Head of caudate nucleus (tissue), 42 donors: ENCODE measurements at places on chromosomes 2 and 18.

- no peak for DNase-seq
These were observed 3.9 kb downstream of the MAPRE3 start for GRCh38 chr2:26974352-26974751.

DNA sequence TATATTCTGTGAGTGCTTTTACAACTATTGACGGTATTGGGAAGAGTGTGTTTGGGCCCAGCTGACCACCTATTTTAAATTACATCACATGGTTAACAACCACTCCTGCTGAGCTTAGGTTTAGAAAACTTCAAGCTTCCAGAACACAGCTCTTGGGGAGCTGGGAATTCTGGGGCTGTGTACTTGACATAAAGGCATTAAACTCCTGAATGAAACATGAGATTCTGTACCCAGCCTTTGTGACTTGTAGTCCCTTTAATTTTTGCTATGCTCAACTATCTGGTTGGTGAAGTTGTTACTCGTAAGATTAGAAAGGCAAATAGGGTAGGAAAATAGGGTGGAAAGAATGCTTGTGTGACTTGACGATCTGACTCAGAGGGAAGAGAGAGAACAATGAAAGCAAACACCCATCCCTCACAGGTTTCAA lies 66.9 kb downstream of the LTBP1 start:
- DNase-seq, result no peak

DNA sequence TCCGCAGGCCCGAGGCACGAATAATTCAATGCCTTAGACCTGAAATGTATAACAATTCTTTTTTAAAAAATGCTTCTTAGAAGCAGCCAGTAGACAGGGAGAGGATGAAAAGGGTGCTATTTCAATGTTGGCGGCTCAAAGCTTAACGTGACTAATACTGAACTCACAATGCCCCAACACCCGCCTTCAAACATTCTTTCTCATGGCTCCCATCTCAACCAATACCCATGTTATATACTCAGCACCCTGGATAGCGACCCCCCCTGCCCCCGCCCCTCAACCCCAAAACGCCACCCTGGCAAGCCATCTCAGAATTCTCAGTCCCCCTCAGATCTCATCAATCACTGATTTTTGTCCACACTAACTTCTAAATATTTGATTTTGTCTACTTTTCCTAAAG lies 4.4 kb downstream of the FBXO41 start:
- no peak for DNase-seq

DNA sequence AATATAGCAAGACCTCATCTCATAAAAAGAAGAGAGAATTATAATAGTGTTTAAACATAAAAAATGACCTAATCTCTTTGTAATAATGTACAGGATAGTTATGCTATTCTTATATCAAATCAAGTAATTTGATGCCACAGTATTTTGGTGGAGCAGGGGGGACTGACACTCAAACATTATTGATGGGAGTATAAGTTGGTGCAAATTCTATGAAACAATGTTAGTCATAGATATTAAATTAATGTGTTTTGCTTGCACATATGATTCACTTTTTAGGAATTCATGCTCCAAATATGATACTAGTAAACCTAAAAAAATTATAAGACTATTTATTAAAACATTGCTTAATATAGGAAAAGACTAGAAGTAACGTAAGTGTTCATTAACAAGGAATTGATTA lies 256.1 kb upstream of the SYT4 start:
- DNase-seq, result no peak

- DNase-seq, result no peak
These were observed 25.2 kb upstream of the CYTIP start for GRCh38 chr2:157468931-157469708.
